ENCODE measurements at places on chromosomes 5 and 9.

GRCh38 chr9:76911971-76912370 is 6.1 kb upstream of the PRUNE2 start:
- no peak for DNase-seq

DNA sequence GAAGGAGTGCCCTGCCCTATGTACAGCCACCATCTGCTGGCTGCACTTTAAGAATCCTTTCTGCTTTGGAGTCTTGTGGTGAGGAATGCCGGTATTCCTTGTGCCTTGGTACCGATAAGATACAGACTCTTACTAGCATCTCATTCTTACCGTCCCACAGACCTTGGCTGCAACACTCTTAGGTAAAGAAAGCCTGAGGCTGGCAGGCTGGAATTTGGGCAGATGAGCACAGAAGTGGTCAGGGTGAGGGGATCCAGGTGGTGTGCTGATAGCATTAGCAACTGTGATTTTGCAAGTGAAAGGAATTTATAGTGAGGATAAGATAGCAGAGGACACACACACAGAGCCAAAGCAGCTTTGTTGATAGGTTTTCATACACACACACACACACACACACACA is 198.1 kb downstream of the ENC1 start:
- DNase-seq: no peak

- DNase-seq: no peak
Measured at GRCh38 chr9:21357479-21358460, 7.1 kb upstream of the IFNA6 start.

DNA sequence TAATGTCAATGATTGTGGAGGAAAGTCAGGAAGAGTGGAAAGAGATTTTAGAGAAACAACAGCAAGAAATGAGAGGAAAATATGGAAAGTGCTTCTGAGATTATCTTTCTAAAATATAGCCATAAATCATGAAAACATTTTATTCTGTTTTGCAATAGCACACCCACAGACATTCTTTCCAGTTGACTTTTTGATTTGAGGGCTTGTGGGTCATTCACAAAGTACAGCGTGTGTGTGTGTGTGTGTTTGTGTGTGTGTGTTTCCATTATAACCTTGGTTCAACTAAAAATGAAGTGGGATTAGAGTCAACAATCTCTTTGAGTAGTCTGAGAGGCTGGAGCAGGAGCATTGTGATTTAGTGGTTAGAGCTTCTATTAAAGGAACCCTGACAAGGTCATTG is 116.6 kb upstream of the GAS1 start:
- no peak for DNase-seq

DNA sequence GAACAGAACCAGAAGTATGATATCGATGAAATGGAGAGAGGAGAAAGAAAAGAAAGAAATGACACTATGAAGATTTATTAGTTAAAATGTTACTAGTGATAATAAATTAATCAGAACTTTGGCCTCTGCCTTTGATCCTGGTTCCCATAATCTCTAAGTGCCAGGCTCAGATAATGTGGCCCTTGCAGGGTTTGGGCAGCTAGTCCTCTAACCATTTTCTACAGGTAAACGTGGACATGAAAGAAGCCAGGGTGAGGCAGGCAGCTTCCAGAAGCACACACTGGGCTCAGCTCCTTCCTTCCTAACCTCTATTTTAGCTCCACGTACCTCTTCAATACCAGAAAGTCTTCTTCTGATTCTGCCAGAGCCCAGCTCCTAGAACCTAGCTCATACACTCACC is 30.6 kb downstream of the SYK start:
- no peak for DNase-seq

GRCh38 chr9:100430286-100430940 is 3.5 kb downstream of the MSANTD3 start:
- DNase-seq: no peak

GRCh38 chr5:151947931-151948608 is 23.4 kb upstream of the GLRA1 start:
- DNase-seq: no peak

DNA sequence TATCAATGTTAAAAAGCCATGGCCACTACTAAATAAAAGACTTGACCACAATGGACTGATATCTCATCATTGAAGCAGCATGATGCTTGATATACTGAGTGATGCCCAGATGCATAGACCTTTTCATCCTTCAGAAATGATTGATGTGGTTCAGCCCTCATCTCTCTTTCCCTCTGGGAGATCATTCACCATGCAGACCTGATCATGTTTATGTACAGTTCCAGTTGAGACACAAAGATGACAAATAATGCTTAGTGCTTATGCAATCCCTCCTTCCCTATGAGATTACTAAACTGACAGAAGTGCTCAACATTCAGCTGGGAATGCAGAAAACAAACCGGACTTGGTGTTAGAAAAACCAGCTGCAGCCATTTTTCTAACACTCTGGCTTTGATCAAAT is 91.9 kb upstream of the TLR4 start:
- no peak for DNase-seq

GRCh38 chr5:68352166-68352565 is 136.6 kb downstream of the PIK3R1 start:
- DNase-seq: no peak
